Activated CD8-positive, alpha-beta T cell treated with anti-CD3 and anti-CD28 coated beads, Interleukin-2, amount 10 ng/mL, durations not matched to agents 7 days and 5 days (primary cell): ENCODE measurements at places on chromosomes 6 and 20. TPM values are rescaled to one million over a fixed set of nuclear protein-coding genes. Genes with fewer than 3 reads are reported as not detected.
A peak's percentile ranks its signal among the peaks of the same experiment; 100 is the strongest.

GRCh38 chr6:111565326-111566221 is 40.1 kb downstream of the TRAF3IP2 start:
- DNase-seq: peak; percentile 49

DNA sequence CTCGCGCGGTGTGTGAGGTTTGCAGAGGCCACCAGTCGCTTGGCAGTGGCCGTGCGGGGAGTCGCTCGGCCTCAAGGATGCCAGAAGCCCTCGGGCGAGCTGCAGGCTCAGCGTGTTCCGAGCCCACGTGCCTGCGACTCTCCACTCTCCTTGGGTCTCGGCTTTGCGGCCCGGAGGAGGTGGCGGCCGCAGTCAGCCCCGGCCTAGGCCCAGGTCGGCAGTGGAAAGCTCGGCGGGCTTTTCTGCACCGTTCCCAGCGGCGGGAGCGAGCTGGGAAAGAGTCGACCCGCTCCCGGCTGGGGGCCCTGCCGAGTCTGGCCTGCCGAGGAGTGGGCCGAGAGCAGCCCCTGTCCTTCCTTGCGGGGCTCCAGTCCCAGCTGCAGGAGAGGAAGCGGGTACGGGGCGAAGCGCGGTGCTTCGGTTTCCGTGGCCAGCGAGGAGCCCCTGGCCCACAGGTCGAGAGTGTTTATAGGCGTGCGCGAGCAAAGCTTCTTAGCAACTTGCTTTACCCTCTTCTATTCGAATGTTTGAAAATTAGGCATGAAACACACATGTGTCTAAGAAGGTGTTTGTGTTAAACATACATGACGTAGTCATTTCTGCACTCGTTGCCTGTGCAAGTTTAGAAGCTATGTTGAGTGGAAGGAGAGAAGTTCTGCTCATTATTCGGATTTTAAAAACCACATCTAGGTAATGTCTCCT is 5.6 kb downstream of the FOXC1 start:
- DNase-seq: no peak

GRCh38 chr6:116096979-116097816 is 3.5 kb upstream of the NT5DC1 start:
- DNase-seq: no peak

GRCh38 chr6:23410439-23410838 is 715.6 kb upstream of the NRSN1 start:
- no peak for DNase-seq

DNA sequence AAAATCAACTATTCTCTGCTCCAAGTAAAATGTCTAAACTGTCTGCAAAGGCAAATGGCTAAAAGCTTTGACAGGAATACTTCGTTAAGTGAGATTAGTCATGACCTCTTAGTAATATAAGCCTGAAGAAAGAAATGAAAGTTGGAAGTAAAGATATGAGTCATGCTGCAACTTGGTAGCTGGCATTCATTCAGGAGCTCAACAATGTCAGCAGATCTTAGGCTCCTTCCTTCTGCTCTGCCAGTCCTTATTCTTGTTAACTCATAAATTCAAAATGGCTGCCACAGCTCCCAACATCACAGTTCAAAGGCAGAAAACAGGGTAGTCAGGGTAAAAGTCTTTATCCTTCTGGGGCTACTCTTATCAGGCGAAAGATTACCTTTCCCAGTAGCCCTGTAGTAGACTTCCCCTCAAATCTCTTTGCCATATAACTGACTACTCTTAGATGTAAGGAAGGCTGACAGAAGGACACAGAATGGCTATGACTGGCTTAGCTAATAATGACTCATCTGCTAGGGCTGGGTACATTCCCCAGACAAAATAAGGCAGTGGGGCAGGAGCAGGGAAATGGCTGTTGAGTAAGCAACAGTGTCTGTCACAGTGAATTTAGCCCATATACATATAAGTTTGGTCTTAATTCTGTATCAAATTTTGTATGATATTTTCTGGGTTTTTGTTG is 24.4 kb upstream of the C6orf62 start:
- DNase-seq: no peak

DNA sequence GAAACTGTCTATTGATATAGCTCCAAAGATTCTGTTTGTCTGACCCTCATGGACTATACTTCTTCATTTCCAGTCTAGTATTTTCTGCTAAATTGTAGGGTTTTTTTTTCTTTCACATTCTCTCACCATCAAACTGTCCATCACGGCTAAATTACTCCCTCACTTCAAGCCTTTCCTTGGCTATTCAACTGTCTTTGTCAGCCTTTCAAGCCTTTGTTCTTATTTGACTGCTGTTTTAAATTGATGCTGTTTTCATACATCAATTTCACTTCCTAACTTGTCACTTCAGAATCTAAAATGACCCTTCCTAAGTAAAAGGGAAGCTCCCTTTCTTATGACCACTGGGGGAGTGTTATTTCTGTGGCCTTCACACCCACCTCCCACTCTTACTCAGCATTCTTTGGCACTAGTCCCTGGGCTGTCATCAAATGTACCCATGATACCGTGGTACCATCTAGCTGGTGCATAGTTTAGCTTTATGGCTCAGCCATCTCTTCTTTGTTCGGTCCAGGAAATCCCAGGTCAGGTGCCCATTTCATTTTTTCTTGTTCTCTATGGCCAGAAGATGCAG is 8.6 kb downstream of the GJA1 start:
- DNase-seq: no peak

GRCh38 chr6:42280966-42281533 is 63.4 kb upstream of the MRPS10 start:
- no peak for DNase-seq

DNA sequence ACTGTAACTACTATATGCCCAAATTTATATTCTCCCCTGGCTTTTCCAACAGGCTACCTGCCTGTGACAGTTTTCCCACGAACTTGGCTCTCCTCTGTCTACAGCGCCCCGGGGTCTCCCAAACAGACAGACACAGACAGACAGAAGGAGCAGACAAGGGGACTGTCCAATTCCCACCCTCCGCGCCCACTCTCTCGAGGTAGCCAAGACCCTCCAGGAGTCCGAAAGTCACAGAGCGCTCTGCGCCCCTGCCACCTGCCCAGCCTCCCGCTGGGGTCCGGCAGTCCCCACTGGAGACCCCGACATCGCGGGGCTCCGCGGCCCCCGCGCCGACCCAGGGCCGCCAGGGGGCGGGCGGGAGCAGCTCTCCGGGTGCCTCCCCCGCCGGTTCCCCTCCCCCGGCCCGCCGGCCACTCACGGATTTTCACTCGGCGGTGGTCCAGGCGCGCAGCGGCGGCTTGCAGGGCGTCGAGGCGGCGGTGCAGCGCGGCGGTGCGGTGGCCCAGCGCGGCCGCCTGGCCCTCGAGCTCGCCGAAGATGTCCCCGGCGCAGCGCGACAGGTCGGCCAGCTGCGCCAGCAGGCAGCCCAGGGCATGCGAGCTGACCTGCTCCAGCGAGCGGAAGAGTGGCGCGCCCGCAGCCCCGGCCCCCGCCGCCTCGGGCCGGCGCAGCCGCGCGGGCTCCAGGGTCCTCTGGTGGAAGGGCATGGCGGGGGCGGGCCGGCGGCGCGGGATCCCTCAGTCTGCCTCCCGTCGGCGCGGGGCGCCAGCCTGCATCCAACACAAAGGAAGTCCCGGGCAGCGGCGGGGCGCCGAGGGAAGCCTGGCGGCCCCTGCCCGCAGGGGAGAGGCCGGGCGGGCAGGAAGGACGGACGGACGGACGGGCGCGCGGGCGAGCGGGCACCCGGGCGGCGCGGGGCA is 81.3 kb upstream of the CCDC28A start:
- peak; percentile 62 for DNase-seq

GRCh38 chr6:86192123-86192522 is 549.4 kb upstream of the SYNCRIP start:
- DNase-seq: peak; percentile 21

GRCh38 chr6:163548624-163549023 is 134.1 kb downstream of the QKI start:
- no peak for DNase-seq

DNA sequence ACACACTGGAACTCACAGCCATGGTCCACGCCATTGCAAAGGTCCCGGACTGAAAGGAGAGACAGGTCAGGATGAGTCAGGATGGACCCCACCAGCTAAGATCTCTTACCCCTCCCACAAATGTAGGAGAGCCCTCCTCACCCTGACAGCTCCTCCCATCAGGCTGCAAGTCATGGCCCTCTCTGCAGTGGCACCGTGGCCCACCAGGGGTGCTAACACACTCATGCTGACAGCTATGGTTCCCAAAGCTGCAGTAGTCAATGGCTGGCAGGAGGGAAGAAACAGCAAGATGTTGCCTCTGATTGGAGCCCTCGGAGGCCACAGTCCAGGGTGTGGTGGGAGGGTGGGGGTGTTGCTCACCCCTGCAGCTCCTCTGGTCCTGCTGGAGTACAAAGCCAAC is 5.7 kb upstream of the RBPJL start:
- DNase-seq: peak; percentile 59

DNA sequence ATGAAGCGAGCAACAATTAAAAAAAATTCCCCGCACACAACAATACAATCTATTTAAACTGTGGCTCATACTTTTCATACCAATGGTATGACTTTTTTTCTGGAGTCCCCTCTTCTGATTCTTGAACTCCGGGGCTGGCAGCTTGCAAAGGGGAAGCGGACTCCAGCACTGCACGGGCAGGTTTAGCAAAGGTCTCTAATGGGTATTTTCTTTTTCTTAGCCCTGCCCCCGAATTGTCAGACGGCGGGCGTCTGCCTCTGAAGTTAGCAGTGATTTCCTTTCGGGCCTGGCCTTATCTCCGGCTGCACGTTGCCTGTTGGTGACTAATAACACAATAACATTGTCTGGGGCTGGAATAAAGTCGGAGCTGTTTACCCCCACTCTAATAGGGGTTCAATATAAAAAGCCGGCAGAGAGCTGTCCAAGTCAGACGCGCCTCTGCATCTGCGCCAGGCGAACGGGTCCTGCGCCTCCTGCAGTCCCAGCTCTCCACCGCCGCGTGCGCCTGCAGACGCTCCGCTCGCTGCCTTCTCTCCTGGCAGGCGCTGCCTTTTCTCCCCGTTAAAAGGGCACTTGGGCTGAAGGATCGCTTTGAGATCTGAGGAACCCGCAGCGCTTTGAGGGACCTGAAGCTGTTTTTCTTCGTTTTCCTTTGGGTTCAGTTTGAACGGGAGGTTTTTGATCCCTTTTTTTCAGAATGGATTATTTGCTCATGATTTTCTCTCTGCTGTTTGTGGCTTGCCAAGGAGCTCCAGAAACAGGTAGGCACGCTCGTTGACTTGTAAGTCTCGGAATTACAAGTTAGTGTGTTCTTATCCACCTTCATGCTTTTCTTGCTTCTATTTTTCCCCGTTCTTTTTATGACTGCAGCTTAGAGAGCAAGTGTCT is at the start of gene EDN1:
TSS of gene EDN1 (plus strand) at position 429 of the 888 bp plus-strand sequence. CDS start at position 698, 269 bp downstream.
- peak; percentile 65 for DNase-seq

- DNase-seq: no peak
Measured at GRCh38 chr6:79894939-79895338, 52.4 kb downstream of the ELOVL4 start.

DNA sequence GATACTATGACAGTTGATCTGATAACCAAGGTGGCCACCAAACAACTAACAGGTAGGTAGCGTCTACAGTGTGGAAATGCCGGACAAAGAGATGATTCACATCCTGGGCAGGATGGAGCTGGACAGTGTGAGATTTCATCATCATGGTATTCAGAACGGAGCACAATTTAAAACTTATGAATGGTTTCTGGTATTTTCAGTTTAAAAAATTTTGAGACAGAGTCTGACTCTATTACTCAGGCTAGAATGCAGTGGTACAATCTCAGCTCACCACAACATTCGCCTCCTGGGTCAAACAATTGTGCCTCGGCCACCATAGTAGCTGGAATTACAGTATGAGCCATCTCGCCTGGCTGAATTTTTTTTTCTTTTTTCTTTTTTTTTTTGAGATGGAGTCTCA is 43.8 kb downstream of the CEP57L1 start:
- DNase-seq: no peak

GRCh38 chr6:11556309-11556708 is 18.8 kb downstream of the TMEM170B start:
- no peak for DNase-seq

DNA sequence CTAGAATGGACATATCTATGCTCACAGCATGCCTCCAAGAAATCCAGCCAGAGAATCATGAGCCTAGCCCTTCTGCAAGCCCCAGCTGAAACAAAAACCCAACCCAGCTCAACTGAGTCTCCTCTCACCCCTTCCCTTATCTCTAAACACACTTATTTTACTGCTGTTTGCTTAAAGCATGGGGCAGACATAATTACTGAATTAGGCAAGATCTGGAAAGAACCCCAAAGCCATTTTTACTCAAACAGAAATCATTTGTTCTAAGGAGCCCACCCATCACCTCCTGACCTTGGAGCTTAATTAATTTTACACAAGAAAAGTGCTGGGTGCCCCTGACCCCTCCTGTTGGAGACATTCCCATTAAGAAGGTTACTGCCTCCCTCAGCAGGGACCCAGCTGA is 291.6 kb downstream of the MAFB start:
- DNase-seq: no peak

- DNase-seq: no peak
Measured at GRCh38 chr6:73231986-73232391, 6.7 kb upstream of the KHDC1L start.

DNA sequence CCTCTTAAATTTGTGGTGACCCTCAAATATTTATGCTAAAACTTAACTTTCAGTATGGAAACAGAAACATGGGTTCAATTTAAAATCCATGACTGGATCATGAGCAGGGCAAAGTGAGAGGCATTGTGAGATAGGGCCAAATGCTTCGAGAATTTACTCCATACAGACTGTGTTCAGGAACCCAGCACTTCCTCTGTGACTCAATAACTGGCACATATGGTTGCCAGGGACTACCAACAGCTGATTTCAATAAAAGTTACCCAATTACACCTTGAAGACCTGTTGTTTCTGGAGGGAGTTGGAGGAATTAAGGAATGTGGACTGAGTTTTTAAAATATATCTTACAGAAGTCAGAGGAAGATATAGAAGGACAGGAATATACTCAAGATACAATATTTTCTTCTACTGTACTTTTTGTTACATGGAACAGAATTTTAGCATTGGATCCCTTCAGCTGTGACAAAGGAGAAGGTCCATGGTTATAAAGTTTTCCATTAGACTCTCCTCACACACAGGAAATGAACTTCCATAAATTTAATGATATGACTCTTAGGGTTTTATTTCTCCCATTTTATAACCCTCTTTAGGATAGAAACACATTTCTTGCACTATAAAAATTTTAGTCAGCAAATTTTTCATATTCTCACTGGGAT is 258.5 kb downstream of the KHDC1L start:
- DNase-seq: no peak

DNA sequence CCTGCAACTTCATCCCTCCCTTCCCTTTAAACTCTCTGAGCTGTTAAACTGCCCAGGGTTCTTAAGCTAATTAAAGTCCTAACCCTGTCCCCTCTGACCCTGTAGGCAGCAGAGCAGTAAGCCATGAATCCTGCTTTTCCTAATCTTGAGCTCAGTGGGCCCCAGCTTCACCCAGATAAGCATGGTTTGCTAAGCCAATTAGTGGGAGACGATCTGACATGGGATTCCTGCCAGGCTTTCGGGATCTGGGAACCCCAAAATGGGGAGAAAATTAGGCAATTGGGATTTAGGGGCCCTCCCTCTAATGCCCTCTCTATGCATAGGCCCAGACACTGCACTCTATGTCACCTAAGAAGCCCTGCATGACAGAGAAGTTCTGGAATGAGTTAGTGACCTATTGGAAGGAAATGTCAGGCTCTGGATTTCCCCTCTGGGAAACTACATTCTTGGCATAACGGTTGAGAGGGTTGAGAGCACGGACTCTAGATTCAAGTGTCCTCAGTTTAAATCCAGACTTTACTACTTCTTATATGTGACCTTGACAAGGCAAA is 4.6 kb downstream of the XKR7 start:
- no peak for DNase-seq

The FERMT1 gene
- not detected for total RNA-seq

The SCUBE3 gene
- not detected for total RNA-seq

The BPIFB3 gene
- total RNA-seq: not detected

The SRMS gene
- not detected for total RNA-seq

The CGAS gene
- total RNA-seq: 33.1 TPM

The PAK1IP1 gene
- total RNA-seq: 17.6 TPM

The DCDC2 gene
- not detected for total RNA-seq

The KIAA1755 gene
- total RNA-seq: not detected

The CDKAL1 gene
- 25.2 TPM for total RNA-seq
